ENCODE measurements at places on chromosomes 5 and 9.

GRCh38 chr9:130242270-130243014 lies 23.1 kb upstream of the HMCN2 start:
- DNase-seq: no peak

DNA sequence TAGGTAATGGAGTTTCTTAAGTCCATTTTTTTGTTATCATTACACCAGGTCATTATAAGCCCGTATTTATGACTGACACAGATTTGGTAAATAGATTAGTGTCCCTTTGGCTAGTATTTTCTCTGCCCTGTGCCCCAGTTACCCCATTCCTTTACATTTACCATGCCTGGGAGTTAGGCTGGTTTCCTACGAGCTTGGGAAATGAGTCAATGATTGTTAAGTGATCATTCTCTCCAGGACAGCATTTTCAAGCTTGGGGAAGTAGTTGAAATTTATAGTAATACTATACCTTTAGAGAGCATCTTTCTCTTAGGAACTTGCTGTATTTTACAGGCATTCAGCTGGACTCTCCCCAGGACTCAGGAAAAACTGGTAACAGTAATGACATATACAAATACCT lies 573.1 kb downstream of the TLE4 start:
- no peak for DNase-seq

DNA sequence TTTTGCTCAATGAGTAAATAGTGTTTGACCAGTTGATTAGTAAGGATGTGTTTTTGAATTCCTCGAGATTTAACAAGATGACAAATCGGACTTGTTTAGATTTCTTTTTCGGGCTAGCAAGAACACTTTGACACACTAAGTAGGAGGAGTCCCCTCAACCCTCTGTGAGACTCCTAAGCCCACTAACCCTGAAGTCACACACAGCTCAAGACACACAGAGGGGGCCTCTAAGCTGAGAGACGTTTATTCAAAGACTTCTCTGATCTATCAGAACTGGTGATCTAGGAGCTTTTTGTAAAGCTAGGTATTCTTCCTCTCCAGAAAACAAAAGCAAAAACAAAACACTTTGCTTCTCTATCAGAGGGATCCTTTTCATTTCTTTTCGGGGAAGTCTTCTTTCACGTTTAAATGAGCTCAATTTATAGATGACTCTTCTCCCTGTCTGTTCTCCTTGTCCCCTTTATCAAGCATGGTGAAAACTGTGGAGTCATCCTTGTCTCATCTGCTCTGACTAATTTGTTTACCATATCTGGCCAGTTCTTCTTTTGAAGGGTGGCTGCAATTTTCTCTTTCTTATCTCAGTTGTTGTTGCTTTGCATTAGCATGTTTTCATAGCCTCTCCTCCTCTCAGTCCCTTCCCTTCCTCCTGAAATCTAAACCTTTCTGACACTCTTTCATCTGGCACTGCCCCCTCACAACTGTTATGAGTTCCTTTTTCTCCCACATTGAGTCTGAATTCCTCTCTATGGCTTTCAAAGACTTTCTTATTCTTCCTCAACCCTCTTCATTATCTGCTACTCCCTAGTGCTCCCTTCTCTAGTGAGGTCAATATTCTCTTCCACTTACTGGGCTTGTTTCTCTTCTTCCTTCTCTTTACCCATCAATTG lies 68.5 kb upstream of the RAI14 start:
- no peak for DNase-seq

DNA sequence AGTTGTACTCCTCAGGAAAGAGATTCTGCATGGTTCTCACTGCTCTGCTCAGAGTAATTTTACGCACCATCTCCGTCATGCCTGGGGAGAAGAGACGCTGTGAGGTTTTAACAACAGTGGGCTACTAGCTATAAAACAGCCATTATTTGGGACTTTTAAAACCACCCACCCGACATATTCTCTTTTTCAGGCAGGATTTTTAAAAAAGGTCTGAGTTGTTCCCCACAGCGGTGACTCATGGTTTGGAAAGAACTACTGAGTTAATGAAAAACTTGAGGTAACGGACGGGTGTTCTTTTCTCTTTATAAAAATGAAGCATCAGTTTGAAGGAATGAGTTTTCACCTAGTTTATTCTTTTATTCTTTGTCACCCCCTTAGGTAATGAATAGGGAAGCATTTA lies 61.3 kb downstream of the TTLL11 start:
- no peak for DNase-seq

DNA sequence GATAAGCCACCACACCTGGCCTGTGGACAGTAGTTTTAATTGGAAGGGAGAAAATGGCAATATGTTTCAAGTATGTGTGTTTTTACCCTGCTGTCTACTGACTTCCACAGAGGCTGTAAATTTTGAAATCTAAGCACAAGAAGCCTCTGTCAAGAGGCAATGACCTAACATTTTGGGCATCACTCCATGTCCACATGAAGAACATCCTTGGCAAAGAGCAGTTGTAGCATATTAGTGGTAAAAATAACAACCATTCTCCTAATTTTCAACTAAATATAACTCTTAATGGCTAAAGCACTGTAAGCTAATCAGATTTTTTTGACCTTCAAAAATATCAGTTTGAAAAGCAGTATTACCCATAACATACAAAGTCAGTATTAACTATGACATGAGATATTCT lies 100.3 kb upstream of the APC start:
- no peak for DNase-seq

DNA sequence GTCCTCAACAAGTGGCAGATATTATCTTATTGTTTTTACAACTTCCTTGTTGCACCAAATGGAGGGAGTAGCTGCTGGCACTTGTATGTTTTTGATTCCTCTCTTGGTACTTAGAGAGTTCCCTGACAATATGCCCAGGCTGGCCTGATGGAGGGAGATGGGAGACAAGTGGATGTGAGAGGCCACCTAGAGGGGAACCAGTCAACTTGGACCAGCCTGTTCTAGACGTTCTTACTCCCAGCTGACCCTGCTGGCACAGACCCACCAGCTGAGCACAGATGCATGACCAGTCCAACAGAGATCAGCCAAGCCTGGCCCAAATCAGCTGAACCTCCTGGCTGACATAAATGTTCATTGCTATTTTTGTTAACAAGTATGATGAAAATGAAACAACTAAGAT lies 60.9 kb upstream of the GDNF start:
- DNase-seq: no peak

GRCh38 chr9:72596451-72597180 lies 75.2 kb downstream of the TMC1 start:
- no peak for DNase-seq

DNA sequence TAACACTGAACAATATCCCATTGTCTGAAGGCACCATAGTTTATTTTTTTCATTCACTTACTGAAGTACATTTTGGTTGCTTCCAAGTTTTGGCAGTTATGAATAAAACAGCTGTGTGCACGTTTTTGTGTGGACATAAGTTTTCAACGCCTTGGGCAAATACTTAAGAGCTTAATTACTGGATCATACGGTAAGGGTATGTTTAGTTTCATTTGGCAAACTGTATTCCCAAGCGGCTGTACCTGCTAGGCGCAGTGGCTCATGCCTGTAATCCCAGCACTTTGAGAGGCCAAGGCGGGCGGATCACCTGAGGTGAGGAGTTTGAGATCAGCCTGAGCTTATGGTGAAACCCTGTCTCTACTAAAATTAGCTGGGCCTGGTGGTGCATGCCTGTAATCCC lies 63.7 kb upstream of the FAM120A start:
- no peak for DNase-seq

- no peak for DNase-seq
These were observed 5.3 kb upstream of the SUSD1 start for GRCh38 chr9:112180387-112180881.

DNA sequence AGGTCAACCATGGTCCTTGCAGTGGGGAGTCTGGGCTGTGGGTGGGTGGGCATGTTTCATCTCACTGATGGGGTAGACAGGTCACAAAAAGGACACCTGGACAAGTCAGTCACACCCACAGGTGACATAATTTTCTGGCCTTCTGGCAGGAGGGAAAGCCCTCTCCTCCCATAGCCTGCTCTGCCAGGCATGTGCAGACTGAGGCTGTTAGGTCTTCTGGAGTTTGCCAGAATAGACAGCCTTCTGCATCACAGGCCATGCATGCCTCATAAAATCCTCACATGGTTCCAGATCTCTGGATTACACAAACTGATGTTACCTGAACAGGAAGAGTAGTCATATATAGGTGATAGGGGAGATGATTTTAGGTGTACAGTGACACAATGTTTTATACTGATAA lies 49.1 kb downstream of the ARHGAP26 start:
- DNase-seq: no peak

DNA sequence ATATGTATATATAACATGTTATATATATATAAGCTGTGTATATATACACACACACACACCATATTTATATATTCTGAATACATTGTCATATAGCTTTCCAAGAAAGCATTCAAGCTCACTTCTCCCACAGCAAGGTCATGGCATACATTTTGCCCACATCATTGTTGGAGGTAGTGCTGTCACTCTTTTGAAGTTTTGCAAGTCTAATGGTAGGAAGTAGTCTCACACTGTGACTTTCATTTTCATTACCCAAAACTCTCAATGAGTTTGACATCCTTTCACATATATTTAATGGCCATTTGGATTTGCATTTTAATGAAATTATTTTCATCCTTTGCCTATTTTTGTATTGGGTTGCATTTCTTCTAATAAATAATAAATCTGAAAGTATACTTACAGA lies 59.8 kb upstream of the COX7C start:
- DNase-seq: no peak

GRCh38 chr5:542319-543311 lies 18.4 kb upstream of the SLC9A3 start:
- DNase-seq: no peak

GRCh38 chr9:28929433-28929832 lies 1356.2 kb upstream of the C9orf72 start:
- DNase-seq: no peak

GRCh38 chr5:96431376-96432187 lies 1.5 kb downstream of the PCSK1 start:
- peak; percentile 39 for DNase-seq

- no peak for DNase-seq
These were observed 308.4 kb upstream of the MEF2C start for GRCh38 chr5:89191374-89191773.

GRCh38 chr5:9468060-9468388 lies 77.9 kb downstream of the SEMA5A start:
- DNase-seq: no peak

DNA sequence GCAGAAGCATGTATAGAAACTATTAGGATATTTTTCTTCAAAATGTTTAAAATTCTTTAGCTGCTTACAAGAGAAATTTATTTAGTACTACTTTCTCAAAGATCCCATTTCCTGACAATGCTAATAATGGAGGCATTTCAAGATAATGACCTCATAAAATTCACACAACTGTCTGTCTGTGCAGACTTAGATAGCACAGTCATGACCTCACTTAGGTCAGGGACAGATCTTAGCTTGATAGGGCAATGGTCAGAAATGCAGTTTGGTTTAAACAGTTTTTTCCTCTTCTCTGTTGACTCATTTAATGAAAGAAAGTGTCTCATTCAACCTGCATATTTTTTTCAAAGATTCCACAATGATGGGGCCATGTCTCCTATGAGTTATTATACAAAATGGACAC lies 128.4 kb downstream of the GRIA1 start:
- no peak for DNase-seq

- DNase-seq: no peak
These were observed 85.5 kb downstream of the YIPF5 start for GRCh38 chr5:144084971-144085370.

DNA sequence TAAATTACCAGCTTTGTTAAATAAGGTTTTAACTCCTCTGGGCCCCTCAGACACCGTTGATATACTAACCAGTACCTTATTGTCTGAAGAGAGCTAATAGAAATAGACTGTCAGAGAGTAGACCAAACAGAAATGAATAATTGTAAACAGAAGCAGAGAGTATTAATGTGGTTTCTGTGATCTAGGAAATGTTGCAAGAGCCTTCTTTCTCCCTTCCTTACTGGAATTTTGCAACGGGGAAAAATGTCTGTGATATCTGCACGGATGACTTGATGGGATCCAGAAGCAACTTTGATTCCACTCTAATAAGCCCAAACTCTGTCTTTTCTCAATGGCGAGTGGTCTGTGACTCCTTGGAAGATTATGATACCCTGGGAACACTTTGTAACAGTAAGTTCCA lies 5.1 kb downstream of the TYRP1 start:
- no peak for DNase-seq

GRCh38 chr5:74085782-74086181 lies 459.8 kb downstream of the ARHGEF28 start:
- no peak for DNase-seq

DNA sequence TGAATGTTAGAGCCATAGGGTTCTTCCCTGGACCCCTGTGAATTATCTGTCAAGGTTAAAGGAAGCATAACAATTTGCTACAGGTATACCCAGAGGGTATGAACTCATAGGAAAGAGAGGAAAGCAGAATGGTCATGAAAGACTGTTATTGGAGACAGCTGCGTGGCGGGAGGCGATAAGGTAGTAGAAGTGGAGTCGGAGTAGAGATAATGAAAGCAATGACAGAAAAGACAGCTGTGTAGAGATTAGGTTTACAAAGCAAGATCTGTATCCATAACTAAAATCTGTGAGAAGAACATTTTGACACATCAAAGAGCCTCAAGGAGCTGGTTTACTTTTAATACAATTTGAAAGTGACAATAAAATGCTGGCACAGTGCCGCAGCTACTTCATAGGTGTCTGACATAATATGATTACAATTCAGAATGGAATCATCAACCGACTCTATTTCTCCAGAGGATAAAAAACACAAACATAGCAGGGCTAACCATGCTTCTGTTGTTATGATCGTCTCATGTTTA lies 603.9 kb downstream of the CDH12 start:
- no peak for DNase-seq

GRCh38 chr5:42992088-42992879 lies 47.8 kb downstream of the ANXA2R start:
- DNase-seq: peak; percentile 8

DNA sequence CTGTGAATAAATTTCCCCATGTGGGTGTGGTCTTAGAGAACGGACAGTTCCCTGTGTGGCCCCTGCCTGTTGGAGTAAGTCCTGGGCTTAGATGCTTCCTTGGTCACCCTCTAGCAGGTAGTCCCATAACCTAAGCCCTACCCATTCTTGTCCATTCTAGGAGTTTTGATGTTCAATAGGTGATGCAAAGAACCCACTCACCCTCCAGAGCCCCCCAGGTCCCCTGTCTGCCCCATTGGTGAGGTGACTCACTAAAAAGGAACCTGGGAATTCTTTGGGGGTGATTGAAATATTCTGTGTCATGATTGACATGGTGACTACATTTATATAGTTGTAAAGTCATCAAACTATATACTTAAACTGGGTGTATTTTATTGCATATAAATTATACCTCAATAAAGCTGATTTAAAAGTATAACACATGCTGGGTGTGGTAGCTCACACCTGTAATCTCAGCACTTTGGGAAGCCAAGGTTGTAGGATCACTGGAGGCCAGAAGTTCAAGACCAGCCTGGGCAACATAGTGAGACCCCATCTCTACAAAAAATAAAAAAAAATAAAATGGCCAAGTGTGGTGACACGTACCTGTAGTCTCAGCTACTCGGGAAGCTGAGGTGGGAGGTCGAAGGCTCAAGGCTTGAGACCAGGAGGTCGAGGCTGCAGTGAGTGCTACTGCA lies 20.8 kb upstream of the GTF3C5 start:
- DNase-seq: no peak

GRCh38 chr5:609506-609905 lies 2.6 kb upstream of the CEP72 start:
- no peak for DNase-seq

GRCh38 chr5:163362840-163363371 lies 74.5 kb upstream of the CCNG1 start:
- no peak for DNase-seq
